ENCODE measurements at places on chromosomes 7 and 10.

DNA sequence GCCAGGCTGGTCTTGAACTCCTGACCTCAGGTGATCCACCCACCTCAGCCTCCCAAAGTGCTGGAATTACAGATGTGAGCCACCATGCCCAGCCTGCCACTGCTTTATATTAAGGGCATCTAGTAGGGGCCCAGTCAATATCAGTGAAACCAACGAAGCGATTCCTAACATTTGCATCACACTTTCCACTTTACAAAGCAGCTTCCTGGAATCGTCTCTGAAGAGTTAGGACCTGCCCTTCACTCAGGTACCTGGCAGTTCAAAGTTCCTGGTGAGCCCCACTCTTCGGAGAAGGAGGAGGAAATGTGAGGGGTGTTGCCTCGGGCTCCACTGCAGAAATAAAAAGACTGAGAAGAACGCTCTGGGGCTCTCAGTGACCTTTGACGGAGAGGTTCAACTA is 31.1 kb upstream of the EZH2 start:
- no peak for DNase-seq

GRCh38 chr7:27917119-27917518 is 177.2 kb downstream of the TAX1BP1 start:
- no peak for DNase-seq

DNA sequence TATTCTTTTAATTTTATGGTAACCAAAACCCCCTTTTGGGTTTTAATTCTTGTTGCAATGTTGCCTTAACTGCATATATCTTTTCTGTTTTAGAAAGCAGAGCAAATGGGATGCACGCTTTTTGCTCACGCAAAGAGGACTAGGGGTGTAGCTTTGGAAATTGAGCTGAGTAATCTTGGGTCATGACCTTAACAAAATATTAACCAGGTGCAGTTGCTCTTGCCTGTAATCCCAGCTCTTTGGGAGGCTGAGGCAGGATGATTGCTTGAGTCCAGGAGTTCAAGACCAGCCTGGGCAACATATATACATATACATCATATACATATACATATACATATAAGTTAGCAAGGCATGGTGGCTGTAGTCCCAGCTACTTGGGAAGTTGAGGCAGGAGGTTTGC is 172.9 kb upstream of the BMPER start:
- no peak for DNase-seq

DNA sequence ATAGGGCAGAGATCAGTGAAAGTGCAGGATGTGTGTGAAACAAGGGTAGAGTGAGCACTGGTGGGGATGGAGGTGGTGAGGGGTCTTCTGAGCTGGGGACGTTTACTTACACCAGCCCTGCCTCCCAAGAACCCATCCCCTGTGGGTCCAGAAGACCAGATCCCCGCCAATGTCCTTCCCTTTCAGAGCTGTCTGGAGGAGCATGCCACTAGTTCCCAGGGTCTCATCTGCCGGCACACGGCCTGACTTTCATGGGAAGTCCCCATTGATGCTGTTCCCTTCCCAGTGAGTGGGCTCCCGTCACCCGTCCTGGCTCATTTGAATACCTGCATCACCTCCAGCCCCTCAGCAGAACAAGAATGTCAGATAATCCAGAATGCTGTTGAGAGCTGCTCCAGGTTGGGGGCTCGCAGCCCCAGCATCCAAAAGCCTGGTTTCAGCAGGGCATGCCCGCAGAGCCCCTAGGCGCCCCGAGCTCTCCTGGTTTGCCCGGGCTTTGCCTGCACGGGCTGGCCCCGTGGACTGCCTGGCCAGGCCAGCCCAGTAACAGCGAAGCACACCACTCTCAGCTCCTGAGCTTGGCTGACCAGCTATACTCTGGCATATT is 246.7 kb downstream of the MGMT start:
- DNase-seq = no peak

DNA sequence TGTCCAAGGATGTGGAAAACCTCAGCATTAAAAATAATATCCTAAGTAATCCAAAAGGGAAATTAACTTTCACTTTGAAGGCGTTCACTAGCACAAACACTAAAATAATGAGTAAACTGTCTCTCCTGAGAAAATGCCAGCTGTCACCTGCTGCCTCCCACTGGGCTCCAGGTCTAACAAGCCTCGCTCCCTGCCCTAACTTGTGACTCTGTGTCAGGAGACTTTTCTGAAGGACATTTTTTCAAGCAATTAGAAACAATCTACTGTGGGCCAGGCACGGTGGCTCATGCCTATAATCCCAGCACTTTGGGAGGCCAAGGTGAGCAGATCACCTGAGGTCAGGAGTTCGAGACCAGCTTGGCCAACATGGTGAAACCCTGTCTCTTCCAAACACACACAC is 72.8 kb upstream of the GLCCI1 start:
- DNase-seq = no peak
